ENCODE measurements at places on chromosomes 16 and 17. TPM values are rescaled to one million over a fixed set of nuclear protein-coding genes. Genes with fewer than 3 reads are reported as not detected.

Gene TMC8
- 187 TPM for total RNA-seq

Gene DOC2A
- total RNA-seq, result 0.80 TPM

Gene RNF222
- total RNA-seq, result 0.21 TPM

Gene MOSMO
- total RNA-seq, result 11.8 TPM

Gene MPP2
- total RNA-seq, result 6.0 TPM

Gene EPX
- total RNA-seq, result not detected

Gene RBL2
- total RNA-seq, result 84.7 TPM

Gene SLC5A11
- not detected for total RNA-seq

Gene CHST5
- 0.10 TPM for total RNA-seq

Gene HBA1
- total RNA-seq, result not detected

Gene AGRP
- 0.64 TPM for total RNA-seq

Gene CCL17
- not detected for total RNA-seq
